CD4-positive, alpha-beta T cell treated with Interleukin-1 beta for 1 hour (primary cell): ENCODE measurements at places on chromosomes 7 and 10.

GRCh38 chr7:44740055-44740454, 8.6 kb upstream of the ZMIZ2 start:
- DNase-seq: no peak

DNA sequence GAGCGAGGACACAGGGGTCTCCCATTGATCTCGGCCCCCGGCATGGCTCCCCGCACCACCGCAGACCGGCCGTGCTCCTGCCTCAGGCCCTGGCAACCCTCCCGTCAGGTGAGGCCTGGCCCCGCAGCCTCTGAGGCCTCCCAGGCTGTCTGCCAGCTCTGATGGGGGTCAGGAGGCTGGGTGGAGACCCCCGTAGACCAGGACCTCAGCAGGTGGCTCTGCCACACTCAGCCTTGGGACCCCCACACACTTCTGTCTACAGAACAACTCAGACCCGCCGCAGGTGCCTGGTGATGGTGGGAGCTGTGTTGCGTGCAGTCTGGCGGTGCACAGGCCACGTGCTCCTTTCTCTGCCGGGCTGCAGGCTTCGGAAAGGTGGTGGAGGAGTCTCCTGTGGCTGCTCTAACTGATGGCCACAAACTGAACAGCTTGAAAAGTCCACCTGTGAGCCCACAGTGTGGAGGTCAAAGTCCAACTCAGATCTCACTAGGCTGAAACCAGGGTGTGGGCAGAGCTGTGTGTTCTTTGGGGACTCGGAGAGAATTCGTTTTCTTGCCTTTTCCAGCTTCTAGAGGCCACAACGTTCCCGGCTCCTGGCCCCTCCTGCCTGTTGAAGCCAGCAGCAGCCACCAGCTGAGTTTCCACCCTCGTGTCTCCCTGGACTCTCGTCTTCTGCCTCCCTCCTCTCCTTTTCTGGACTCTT, 62.5 kb downstream of the PWWP2B start:
- DNase-seq: no peak

DNA sequence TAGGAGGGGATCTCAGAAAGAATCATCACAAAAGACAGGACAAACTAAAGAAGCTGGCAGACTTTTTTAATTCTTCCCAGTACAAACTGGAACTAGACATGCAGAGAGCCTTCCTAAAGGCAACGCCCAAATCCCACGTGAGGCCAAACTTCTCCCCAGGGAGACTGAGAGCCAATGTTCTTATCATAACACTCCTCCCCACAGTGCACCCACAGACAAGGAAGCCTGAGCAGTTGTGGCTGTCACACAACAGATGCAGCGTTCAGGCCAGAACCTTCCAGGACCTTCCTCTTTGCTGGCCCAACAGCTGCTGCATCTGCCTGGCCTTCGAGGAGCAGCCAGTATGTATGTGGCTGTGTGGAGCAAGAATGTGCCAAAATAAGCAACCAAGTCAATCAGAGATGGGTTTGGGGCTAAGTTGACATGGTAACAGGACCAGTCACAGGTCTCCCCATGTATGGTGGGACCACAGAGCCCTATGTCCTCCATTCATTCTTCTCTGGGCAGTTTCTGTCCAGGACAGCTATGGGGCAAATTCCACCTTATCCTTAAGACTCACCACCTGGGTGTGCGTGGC, 34.9 kb downstream of the SRPK2 start:
- DNase-seq: peak; percentile 51

DNA sequence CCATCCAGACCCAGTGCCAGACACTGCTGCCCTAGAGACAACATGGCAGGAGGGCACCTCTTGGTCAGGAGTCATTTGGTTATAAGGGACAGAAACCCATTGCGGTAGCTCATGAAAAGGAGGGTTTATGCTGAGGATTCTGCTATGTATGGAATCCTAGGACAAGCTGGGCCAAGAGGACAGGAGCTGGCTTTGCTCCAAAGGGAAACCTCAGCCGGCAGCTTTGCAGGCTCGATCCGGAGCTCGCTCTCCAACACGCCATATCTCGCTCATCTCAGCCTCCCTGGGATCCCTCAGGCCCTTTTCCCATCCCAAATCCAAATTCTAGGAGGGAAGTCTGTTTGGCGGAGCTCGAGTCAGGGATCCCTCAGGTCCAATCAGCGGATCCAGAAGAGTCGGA, 345.7 kb downstream of the GLRX3 start:
- no peak for DNase-seq

GRCh38 chr10:89454561-89455347, 40.4 kb downstream of the IFIT5 start:
- no peak for DNase-seq

DNA sequence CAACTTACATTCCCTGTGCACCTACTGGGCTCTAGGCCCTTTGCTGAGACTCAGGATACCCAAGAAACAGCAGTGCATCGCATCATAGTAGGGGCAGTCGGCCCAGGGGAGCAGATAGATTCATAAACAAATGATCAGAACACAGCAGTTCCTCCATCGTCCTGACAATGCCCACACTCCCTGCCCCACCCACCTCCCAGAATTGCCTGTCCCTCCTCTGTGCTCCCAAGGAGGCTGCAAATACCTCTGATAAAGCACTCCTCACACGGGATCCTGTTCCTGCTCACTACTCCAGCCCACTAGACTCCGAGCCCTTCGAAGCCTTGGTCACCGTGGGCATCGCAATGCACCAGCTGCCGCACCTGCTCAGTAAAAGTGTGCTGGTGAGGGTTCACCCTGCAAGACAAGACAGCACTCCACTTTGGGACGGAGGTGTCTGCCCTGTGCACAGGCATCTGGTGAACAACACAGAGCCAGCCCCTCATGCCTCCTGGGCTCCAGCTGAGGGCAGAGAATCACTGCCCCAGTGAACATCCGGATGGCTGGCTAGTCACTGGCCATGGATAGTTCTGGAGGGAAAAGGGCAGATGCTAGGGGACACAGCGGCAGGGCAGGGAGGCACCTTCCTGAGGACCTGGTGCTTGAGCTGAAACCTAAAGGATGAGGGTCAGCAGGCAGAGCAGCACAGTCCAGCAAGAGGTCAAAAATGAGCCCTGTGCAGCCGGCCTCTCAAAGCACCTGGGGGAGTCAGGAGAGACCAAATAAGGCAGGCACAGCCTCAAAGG, 60.7 kb downstream of the TNS3 start:
- DNase-seq: no peak
